ENCODE measurements at places on chromosomes 5 and 9. TPM values are rescaled to one million over a fixed set of nuclear protein-coding genes. Genes with fewer than 3 reads are reported as not detected.

- no peak for DNase-seq
- H3K27ac ChIP-seq = no peak overlapping the region
- no peaks in the 10 kb centered on the region for H3K27me3 ChIP-seq
These were observed 198.2 kb upstream of the PCSK5 start for GRCh38 chr9:75692309-75692708.

DNA sequence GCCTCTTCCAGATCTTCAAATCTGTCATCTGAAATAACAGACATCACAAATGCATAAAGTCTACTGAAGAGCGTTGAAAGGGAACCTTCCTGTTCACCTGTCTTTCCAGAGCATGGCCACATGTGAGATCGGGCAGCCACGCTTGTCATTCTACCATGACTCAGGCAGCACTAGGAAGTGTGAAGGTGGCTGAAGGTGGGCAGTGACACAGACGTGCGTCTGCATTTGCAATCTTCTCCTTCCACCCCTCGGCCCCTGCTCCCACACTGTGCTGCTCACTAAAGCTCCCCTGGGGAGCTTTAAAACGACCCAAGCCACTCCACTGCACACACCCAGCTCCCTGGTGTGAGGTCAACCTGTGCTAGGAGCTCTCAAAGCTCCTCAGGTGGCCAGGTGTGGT lies 2.5 kb downstream of the ENTR1 start:
- H3K36me3 ChIP-seq = no peaks in the 10 kb centered on the region
- H3K27me3 ChIP-seq = no peaks in the 10 kb centered on the region
- H3K4me3 ChIP-seq = no peak overlapping the region
- H3K27ac ChIP-seq = no peak overlapping the region
- DNase-seq = no peak
- peaks cover 56% of the 10 kb centered on the region for H3K4me1 ChIP-seq

DNA sequence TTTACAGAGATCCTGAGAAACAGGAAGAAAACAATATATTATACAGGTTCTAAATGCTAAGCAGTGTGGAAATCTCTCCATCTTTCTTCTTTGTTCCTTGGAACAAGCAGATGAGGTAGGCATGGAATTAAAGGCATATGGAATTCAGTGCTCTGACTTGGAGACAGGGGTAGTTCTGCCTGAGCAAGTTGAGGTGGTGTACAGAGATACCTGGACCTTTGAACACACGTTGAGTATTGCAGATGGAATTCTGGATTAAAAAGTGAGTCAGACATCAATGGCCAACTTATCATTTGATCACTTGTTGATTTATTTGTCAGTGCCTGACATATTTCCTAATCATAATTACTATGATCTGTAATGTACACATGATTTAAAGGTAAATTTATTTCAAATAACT lies 293.9 kb upstream of the IRX4 start:
- H3K27ac ChIP-seq = no peak overlapping the region
- no peaks in the 10 kb centered on the region for H3K36me3 ChIP-seq
- no peak overlapping the region for H3K4me3 ChIP-seq
- no peaks in the 10 kb centered on the region for H3K27me3 ChIP-seq
- no peak for DNase-seq
- no peaks in the 10 kb centered on the region for H3K4me1 ChIP-seq

DNA sequence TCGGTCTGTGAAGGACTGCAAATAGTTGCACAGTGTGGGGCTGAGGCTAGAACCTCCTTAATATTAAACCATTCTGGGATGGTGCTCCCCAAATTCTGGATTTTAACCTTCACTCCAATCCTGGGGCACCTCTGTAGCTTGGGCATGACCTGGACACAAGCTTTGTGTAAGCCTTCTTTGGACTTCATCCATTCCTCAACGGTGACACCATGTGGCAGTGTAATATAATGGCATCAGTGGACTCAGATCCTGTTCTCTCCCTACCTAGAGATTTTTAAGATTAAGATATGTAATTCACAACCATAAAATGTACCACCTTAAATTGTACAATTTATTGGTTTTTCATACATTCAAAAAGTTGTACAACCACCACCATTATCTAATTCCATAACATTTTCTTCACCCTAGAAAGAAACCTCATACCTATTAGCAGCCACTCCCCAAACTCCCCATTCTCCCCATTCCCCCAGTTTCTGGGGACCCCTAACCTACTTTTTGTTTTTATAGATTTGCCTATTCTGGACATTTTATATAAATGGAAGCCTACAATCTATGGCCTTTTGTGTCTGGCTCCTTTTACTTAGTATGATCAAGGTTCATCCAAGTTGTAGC lies 4.8 kb upstream of the PLGRKT start:
- H3K4me1 ChIP-seq = peaks cover 24% of the 10 kb centered on the region
- H3K27ac ChIP-seq = no peak overlapping the region
- no peaks in the 10 kb centered on the region for H3K27me3 ChIP-seq
- no peaks in the 10 kb centered on the region for H3K36me3 ChIP-seq

Gene PRLR
- not detected for total RNA-seq
